ENCODE measurements at places on chromosomes 6 and 20. TPM values are rescaled to one million over a fixed set of nuclear protein-coding genes. Genes with fewer than 3 reads are reported as not detected.

Gene CYP39A1
- 0.60 TPM for total RNA-seq

Gene FOXC1
- 5.8 TPM for total RNA-seq

Gene CD40
- 2.2 TPM for total RNA-seq

Gene GPR6
- total RNA-seq: not detected

Gene ELOVL4
- under 0.01 TPM for total RNA-seq
